ENCODE measurements at places on chromosomes 3 and 15. TPM values are rescaled to one million over a fixed set of nuclear protein-coding genes. Genes with fewer than 3 reads are reported as not detected.

The PTH1R gene
- total RNA-seq = not detected

The RARRES1 gene
- not detected for total RNA-seq

The CASR gene
- not detected for total RNA-seq

The TMEM158 gene
- 8.8 TPM for total RNA-seq

The IGSF11 gene
- 0.14 TPM for total RNA-seq

The FMN1 gene
- 2.9 TPM for total RNA-seq

The MYL3 gene
- not detected for total RNA-seq

The VEPH1 gene
- under 0.01 TPM for total RNA-seq

The WDR6 gene
- 64.4 TPM for total RNA-seq

The GRAMD1C gene
- total RNA-seq = 1.4 TPM

The HIGD2B gene
- total RNA-seq = not detected

The PARL gene
- 53.2 TPM for total RNA-seq

The ANKRD34C gene
- total RNA-seq = not detected

The TTLL13 gene
- total RNA-seq = not detected

The NDN gene
- total RNA-seq = 62.1 TPM

The LEKR1 gene
- 0.71 TPM for total RNA-seq
